ENCODE measurements at places on chromosomes 4 and X. TPM values are rescaled to one million over a fixed set of nuclear protein-coding genes. Genes with fewer than 3 reads are reported as not detected.

The ITM2A gene
- total RNA-seq, result 51.7 TPM

The KLHL2 gene
- total RNA-seq, result 17.4 TPM

The NAA10 gene
- 85.7 TPM for total RNA-seq

The GUCY1B1 gene
- total RNA-seq, result 0.69 TPM

The GPR119 gene
- not detected for total RNA-seq

The FSTL5 gene
- 75.9 TPM for total RNA-seq

The GPR143 gene
- 215 TPM for total RNA-seq

The TIGD4 gene
- 1.8 TPM for total RNA-seq
